ENCODE measurements at places on chromosomes 12 and 14.

- ATAC-seq = no peak
Observed at GRCh38 chr12:86249851-86250250, 6.3 kb downstream of the MGAT4C start.

DNA sequence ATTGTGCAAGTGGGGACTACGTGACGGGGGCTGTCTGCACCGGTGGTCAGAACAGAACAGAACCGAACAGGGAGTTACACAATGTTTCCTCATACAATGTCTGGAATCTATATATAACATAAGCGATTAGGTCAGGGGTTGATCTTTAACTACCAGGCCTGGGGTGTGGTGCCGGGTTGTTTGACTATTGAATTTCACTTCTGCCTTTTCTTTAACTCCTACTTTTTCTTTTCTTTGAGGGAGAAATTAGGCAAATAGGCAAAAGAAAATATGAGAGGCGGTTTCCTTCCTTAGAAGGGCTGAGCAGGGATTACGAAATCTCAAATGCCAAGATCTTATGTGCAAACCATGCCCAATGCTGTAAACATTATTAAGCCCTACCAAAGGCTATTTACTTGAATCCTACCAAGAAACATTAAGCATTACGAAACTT lies 140.3 kb downstream of the SLC38A6 start:
- peak; percentile 57 for ATAC-seq

GRCh38 chr12:112370199-112370598 lies 12.0 kb downstream of the HECTD4 start:
- no peak for ATAC-seq

DNA sequence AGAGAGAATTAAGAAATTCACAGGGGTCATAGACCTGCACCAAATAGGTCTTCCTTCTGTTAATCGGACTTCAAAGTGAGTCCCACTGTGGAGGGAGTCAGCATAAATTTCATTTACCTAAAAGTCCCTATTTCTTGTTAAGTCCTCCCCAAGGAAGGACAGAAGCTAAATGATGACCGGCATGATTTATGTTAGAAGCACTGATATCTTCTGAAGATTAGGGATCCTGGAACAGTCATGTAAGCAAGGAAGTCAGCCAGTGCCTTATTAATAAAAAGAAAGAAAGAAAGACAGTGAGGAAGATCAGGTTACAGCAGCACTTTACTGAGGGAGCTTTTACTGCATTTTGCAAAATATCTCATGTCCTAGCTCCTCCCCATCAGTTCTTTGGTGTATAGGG lies 287.5 kb downstream of the FOXG1 start:
- no peak for ATAC-seq

GRCh38 chr14:53663709-53664108 lies 292.9 kb downstream of the BMP4 start:
- ATAC-seq = no peak

DNA sequence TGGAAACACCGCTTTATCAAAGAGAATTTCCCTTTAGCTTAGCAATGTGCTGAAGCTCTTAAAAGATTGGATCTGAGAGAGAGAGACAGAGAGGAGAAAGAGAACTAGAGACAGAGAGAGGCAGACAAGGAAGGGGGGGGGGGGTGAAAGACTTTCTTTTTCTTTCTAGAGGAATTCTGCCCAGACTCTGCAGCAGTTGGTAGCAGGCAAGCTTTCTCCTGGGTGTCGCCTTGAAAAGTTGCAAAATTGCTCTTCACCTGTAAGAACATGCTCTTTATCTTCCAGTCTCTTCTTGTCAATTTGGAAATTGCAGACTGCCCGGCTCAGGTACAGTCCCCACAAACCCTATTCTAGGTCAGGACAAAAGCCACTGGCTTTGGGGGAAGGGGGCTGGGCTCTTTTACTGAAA lies 2.9 kb upstream of the OTX2 start:
- no peak for ATAC-seq

DNA sequence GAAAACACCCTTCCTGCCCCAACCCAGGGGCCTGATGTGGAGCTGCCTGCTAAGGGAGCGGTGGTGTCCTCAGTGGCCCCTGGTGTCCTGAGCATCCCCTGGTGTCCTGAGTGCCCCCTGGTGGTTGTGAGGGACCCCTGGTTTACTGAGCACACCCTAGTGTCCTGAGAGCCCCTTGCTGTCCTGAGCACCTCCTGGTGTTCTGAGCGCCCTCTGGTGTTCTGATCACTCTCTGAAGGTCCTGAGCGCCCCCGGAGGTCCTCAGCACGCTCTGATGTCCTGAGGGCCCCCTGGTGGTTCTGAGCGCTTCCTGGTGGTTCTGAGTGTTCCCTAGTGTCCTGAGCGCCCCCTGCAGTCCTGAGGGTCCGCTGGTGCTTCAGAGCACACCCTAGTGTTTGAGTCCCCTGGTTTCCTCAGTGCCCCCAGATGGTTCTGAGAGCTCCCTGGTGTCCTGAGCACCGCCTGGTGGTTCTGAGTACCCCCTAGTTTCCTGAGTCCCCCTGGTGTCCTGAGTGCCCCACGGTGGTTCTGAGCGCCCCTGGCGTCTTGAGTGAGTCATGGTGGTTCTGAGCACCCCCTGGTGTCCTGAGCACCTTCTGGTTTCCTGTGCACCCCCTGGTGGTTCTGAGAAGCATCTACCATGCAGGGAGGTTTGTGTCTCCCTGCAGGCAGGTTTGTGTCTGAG lies 1004.2 kb downstream of the TMEM121 start:
- ATAC-seq = peak; percentile 86

GRCh38 chr14:50062438-50063085 lies 53.8 kb downstream of the VCPKMT start:
- peak; percentile 84 for ATAC-seq

DNA sequence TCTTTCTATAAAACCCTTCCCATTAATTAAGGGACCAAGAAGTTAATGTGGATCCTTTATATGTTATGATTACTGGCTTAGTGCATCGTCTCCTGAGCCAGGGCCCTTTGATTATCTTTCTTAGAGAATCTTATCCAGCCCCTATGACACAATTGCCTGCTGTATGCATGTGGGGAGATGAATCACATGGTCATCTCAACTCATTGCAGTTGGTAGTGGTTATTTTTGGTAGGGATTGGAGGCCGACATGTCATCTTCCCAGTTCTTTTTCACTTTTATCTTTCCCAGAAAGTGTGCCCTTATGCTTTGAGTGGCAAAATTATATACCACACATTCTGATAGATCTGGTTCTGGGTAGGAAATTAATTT lies 26.0 kb downstream of the ZNF664 start:
- ATAC-seq = no peak

GRCh38 chr14:78836777-78837176 lies 666.6 kb downstream of the NRXN3 start:
- ATAC-seq = no peak

DNA sequence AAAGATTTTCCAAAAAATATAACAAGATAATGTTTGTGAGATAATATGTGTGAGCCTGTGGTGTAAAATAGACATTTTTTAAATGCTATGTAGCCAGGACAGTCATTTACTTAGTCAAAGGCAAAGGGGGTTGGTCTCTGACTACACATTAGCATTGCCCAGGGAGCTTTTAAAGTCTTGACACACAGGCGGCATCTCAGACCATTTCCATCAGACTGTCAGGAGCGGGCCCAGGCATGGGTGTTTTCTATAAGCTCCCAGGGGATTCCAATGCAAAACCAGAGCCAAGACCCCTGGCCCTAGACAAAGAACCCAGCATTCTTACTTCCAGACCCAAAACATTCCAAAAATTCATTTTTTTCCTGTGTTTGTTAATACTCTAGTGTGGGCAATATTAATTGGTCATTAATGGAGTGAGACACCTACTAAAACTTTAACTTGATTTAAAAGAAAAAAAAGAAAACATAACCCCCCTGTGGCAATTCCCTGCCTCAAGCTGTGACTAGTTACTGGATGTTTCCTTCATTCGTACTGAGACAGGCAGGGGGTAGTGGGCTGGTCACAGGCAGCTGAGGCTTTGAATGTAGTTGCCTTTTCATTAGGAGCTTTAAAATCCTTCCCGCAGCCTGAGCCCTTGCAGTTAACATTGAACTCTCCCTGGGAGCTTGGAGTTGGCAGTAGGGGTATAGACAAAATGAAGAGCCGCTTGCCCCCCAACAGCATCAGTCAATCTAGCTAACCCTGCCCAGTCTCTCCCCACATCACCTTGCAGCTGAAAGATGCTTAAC lies 103.7 kb downstream of the CMKLR1 start:
- ATAC-seq = no peak
